ENCODE measurements at places on chromosomes 1 and 21.

DNA sequence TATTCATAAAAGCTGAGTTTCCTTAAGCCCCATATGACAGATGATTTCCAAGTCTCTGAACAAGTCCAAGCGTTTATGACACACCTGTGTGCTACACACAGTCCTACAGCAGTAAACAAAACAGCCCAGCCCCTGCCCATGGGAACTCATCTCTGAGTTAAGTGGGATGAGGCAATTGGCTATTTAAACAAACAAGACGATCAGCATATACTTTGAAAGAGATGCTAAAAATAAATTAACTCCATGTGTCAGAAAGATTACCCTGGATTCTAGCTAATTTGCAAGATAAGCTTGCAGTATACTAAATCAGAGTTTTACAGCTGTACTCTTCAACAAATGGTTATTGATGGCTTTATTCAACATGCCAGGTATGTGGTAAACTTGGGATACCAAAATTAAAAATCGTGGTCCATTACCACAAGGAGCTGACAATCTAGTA lies 7.0 kb downstream of the PSMG1 start:
- no peak for DNase-seq

DNA sequence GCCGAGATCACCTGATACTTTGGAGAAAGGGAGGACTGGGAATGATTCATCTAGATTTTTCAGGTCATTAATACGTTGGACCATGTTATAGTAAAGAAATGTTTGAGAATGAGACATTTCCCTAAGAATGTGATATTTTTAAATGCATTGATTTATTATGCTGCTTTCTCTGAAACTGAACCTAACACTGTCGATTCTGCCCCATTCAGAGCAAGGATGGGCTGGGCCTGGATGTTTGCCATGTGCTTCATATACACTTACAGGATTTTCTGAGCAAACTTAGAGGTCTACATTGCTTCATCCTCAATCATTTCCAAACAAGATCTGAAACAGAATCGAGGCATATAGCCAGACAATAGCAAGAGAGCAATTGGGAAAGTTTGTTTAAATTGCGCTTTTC lies 183.3 kb downstream of the CRB1 start:
- no peak for DNase-seq

DNA sequence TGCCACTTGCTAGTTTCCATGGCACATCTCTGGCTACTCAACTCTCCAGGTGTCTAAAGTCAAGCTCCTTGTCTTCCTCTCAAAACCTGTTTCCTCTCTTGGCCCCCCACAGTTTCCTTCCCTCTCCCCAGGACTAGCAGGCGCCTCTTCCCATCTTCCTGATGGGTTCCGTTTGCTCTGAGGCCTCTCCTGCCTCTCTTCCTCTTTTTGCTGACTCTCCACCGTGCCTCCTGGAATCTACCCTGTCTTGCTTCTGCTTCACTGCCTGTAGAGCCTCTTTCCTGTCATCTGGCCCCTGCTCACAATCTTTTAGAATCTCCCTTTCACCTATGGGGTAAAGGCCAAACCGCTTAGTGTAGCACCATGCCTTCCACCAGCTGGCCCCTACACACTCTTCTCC lies 21.8 kb upstream of the LHX4 start:
- DNase-seq = no peak

DNA sequence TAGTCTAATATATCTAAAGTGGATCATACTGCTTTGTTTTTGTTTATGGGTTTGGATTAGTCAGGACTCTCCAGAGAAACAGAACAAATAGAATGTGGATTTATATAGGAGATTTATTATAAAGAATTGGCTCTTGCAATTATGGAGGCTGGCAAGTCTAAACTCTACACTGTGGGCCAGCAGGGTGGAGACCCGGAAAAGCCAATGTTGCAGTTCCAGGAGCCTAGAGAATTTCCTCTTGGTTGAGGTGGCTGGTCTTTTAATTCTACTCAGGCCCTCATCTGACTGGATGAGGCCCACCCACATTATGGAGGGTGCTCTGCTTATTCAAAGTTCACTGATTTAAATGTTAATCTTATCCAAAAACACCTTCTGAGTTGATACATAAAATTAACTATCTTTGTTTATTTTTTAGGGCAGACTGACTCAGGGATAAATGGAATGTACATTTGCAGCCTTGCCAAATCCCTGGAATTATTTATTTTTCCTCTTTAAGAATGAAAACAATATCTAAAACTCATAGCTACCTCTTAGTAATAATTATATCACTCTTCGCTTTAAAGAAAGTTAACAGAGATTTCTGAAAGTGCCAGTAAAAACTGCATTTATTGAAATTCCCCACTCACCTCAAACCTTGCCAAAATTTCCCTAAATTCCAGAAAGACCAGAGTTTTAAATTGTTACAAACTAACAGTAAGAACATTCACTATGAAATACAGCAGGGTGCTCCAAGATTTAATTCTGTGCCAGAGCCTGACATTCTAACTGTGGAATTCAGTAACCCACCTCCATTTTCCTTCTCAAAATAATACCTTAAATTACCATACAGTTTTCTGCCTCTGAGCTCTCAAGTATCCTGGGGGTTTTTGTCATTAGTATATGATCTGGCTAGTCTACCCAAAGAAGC lies 36.6 kb upstream of the SSX2IP start:
- no peak for DNase-seq

DNA sequence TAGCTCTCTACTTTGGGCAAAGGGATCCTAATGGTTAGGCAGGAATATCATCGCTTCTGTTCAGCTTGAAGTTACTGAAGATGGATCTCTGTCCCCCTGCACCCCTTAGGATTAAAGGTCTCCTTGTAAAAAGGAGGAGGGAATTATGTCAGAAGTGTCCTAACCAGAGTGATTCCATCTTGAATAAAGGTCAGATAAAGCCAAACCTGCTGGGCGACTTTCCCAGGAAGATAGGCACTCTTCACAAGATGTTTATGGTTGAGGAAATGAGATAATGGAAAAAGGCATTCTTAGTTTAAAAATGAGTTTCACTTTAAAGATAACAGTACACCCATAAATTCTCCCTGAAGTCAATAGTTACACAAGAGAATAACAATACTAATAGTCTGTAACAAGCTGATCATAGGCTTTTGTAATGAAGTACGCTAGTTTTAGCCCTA lies 1.7 kb upstream of the NENF start:
- no peak for DNase-seq

DNA sequence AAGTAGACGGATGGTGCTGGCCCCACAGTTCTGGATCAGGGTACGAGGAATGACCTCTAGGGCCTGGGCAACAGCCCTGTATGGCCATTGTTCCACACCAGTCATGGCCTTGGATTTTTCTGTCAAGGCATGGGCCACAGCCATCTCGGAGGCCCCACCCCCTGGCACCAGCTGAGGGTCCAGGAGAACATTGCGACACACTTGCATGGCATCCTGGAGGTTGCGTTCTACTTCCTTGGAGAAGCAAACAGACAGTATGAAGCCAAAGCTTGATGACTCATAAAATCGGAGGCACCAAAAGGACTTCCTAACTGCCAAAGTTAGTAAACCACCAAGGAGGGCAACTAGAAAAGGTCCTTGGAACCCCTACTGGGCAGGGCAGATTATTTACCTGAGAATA lies 11.9 kb upstream of the VHLL start:
- DNase-seq = no peak

DNA sequence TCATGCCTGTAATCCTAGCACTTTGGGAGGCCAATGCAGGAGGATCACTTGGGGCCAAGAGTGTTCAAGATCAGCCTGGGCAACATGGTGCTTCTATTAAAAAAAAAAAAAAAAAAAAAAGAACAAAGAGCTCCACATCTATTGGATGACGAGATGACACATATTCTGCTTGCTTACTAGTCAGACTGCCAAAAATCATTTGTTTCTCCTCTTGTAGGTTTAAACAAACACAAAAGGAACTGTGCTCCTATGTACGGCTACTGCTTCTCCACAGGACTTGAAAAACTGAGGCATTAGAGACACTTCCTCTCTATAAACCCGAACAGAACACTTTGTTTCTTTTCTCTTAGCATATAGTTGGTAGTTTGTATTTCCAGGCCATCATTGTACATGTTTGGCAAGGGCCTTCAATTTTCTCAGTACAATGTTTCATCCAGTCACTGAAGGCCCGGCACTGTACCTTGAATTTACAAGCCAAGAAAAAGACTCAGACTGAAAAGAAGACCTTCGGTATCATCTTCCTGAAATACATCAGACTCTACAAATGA lies 6.0 kb downstream of the TRIT1 start:
- no peak for DNase-seq

- DNase-seq = no peak
These were observed 48.9 kb upstream of the PTGFR start for GRCh38 chr1:78441921-78442320.

DNA sequence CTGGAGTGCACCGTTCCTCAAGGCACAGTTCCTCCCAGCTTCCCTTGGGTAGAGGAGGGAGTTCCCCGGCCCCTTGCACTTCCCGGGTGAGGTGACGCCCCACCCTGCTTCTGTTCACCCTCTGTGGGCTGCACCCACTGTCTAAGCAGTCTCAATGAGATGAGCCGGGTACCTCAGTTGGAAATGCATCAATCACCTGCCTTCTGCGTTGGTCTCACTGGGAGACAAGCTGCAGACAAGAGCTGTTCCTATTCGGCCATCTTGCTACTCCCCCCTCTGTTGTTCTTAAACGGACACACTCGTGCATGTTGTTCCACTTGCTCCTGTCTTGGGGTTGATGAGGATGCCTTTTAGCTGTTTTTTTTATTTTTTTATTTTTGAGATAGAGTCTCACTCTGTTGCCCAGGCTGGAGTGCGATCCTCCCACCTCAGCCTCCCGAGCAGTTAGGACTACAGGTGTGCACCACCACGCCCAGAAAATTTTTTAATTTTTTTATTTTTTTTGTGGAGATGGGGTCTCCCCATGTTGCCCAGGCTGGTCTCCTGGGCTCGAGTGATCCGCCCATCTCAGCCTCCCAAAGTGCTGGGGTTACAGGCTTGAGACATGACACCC lies 3.0 kb upstream of the MORC3 start:
- DNase-seq = no peak

- DNase-seq = no peak
These were observed 45.8 kb downstream of the TTC39A start for GRCh38 chr1:51284487-51284954.

DNA sequence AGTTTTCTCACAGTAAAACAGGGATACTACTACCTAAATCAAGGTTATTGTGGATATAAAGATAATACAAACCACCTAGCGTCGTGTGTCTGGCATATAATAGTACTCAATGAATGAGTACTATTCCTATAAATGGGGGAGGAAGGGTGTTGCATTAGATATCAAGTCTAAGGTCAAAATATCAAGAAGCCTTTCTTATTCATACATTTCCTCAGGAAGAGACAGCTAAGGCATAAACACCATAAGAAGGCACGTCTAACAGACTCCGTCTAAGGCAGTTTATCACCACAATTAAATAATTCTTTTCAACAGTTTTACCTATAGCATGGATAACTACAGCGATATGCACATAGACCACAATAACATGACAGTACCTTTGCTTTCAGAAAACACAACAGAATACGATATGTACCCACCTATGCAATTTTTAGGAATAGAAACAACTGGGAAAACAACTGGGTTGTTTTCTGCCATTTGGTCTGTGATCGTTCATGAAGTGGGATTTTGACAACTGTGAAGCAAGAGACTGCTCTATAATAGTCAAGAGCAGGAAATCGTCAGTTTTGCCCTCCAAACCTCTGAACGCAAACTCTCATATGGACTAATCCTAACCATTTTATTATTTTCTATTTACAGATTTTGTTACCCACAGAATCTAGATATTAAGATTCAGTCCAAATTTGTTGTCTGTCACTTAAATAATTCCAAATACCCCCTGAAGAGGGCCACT lies 53.1 kb downstream of the HNRNPR start:
- DNase-seq = no peak

DNA sequence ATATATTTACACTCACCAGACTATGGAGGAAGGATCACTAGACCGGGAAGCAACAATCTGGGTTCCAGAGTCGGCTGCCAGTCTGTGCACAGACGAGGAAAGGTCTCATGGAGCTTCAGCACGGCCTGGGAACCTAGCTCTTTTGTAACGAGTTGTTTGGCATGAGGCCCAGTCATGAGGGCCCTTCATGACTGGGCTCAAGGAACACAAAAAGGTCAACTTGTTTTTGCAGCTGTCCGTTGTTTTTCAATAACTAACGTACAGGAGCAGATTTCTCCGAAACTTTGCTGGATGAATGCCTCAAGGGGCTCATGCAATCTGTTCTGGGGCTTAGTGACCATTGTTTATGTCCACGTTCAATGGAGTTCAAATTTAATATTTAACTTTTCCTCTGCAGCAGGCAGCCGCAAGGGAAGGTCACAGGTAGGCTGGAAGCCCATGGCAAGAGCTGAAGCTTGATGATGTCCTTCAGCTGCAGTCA lies 5.9 kb upstream of the STUM start:
- DNase-seq = no peak

DNA sequence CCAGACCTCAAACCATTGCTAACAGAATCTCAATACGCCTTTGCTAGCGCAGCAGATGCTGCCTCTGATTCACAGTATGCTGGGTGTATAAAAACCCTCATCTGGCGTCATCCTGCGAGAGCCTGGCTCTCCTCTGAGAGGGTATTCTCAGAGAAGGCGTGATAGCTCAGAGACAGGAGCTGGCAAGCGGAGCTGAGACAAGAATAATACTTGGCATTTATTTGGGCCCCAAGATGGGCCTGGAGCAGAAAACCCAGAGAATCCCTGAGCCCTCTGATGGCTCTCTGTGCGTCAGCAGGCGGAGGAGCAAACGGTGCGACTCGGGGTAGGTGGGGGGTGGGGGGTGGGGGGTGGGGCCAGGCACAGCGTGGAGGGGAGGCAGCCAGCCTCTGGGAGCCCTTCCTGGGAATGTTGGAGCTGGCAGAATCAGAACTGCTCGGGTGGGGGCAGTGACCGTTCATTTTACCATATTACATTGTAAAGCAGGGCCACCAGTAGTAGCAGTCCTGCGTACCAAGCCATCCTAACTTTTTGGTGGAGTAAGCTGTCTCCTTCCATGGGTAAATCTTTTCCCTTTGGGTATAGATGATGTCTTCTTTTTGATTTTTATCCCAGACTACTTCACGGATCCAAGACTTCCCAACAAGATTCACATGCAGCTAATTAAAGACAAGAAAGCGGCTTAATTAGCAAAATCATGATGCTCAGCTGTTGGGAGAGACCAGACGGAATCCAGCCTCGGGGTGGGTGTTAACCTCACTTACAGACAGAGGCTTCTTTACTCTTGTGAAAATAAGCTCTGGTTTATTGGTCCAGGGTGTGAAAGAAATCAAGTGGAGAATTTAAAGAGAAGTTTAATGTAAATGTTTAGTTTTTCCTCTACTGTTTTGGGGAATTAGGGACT lies 7.1 kb downstream of the RIIAD1 start:
- DNase-seq = no peak

DNA sequence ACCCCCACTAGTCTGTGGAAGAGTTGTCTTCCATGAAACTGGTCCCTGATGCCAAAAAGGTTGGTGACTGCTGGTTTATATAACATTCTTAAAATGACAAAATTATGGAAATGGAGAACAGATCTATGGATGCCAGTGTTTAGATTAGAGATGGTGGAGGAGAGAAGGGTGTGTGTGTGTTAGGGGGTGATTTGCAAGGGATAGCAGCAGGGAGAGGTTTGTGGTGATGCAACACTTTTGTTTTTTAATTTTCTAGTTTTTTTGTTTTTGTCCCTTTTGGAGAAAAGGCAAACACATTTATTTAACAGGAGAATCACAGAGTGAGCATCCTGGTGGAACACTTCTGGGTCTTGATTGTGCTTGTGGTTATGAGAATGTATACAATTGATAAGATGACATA lies 143.8 kb downstream of the RPS6KC1 start:
- no peak for DNase-seq

Data from substantia nigra (tissue), 51 donors.